ENCODE measurements at places on chromosomes 12 and 14.

- DNase-seq = no peak
Measured at GRCh38 chr12:32033406-32033805, 73.2 kb upstream of the BICD1 start.

DNA sequence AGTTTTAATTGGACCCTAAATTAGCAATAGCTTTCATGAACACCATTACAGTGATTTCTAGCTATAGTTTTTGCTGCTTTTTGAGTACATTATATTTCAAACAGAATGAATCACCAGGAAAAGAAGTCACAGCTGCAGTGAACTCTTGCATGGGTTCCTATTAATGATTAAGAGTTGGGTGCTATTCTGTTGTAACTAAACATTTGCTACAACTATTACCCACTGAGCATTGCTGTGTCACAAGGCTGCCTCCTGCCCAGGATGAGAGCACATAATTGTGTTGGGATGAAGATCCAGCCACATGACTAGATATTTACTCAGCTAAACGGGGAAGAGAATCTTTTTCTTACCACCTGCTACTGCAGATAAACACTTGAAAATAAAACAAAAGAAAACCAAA is 152.7 kb downstream of the GXYLT1 start:
- no peak for DNase-seq

DNA sequence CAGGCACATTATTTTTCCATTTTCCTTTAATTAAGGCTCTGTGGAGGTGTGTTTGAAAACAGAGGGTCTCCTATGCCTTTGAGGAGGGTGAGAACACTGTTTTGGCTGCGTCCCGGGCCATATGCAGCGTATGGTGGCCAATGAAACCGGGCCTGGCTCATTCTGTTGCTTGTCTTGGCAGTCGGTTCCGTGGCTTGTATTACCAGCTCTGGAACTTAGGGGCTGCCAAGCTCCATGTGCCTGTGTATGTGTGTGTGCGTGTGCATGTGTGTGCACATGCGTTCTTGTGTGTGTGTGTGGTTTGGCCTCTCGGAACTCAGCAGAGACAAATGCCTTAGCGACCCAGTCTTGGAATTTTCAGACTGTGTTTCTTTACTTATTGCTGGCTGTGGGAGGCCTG is 2.7 kb downstream of the JDP2 start:
- DNase-seq = no peak

GRCh38 chr14:69268763-69269162 is 8.8 kb downstream of the GALNT16 start:
- no peak for DNase-seq

- no peak for DNase-seq
Measured at GRCh38 chr12:102462795-102463465, 17.4 kb downstream of the IGF1 start.

- DNase-seq = no peak
Measured at GRCh38 chr12:53994009-53994263, 6.0 kb upstream of the HOXC9 start.

GRCh38 chr12:51048661-51049251 is 629 bp downstream of the LETMD1 start:
- no peak for DNase-seq

DNA sequence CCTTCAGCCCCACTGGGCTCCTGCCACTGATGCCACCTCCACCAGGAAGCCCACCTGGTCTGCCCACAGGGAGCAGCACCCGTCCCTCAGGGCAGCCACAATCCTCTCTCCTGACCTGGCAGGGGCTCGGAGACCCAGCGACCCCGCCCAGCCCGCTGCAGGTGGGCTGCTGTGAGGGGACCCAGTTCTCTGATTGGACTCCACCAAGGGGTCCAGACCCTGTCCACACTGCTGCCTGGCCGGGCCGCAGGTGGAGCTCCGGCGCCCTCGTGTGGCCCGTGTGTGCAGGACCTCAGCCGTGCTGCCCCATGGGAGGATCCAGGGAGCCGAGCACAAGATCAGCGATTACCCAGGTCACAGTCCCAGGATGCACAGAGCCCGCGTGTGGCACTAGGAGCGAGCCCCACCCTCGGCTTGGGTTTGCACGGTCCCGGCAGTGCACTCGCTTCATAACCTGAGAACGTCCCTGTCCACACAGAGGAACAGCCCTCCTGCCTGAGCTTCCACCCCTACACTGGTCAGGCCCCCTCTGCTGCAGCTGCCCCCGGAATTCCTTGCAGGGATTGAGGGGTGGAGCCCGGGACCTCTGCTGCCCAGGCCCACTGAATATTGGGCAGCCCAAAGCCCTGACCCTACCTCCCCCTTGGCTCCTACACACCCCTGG is 35.4 kb upstream of the TMEM179 start:
- DNase-seq = peak; percentile 72

GRCh38 chr14:83883732-83884131 is 1646.2 kb upstream of the FLRT2 start:
- no peak for DNase-seq

DNA sequence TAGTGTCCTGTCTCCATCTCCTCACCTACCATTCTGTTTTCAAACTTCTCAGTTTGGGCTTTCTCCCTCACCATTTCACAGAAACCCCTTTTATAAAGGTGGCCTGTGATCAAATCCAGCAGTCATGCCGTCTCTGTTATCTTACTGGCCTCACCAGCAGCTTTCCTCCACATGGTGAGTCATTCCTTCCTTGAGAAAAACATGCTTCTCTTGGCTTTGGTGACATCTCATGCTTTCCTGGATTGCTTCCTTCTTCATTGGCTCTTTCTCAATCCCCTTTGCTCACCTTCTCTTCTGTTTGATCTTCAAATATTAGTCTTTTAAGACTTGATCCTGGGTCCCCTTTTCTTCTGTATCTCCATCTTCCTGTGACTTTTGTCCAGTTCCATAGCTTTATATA is 164.9 kb downstream of the ANO4 start:
- DNase-seq = no peak
